ENCODE measurements at places on chromosomes 12 and 14. TPM values are rescaled to one million over a fixed set of nuclear protein-coding genes. Genes with fewer than 3 reads are reported as not detected.

RPL41 gene
- 4,200 TPM for total RNA-seq

INHBC gene
- not detected for total RNA-seq

PIWIL1 gene
- total RNA-seq = 0.68 TPM

HOTAIR gene
- 2.2 TPM for total RNA-seq

RFX4 gene
- total RNA-seq = not detected
